ENCODE measurements at places on chromosomes 4 and X. TPM values are rescaled to one million over a fixed set of nuclear protein-coding genes. Genes with fewer than 3 reads are reported as not detected.

GRCh38 chrX:24693453-24694202, at the start of gene POLA1:
Gene POLA1, plus strand, starts transcription at chrX:24693918. Its CDS starts 44 bp downstream, at chrX:24693962.
- peaks cover 19% of the 10 kb centered on the region for H3K27me3 ChIP-seq
- peaks cover 23% of the 10 kb centered on the region for H3K4me1 ChIP-seq
- H3K27ac ChIP-seq = peak within 1 kb of the TSS; percentile 29

DNA sequence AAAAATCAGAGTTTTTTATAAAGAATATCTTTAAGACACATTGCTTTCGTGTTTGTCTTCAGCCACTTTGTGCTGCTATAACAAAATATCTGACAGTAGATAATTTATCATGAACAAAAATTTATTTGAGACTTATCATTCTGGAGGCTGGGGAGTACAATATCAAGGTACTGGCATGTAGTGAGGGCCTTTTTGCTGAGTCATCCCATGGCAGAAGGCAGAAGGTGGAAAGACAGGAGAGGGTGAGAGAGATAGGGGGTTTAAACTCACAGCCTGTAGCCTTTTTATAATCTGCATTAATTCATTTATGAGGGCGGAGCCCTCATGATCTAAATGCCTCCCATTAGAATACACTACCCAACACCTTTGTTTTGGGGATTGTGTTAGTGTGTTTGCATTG, 431.2 kb upstream of the FAM47C start:
- no peak overlapping the region for H3K27ac ChIP-seq
- no peaks in the 10 kb centered on the region for H3K36me3 ChIP-seq
- no peaks in the 10 kb centered on the region for H3K4me1 ChIP-seq

UGT8 gene
- 0.74 TPM for total RNA-seq

- peaks cover 31% of the 10 kb centered on the region for H3K27me3 ChIP-seq
- H3K4me3 ChIP-seq = no peak overlapping the region
- DNase-seq = no peak
- peaks cover 2% of the 10 kb centered on the region for H3K36me3 ChIP-seq
Observed at GRCh38 chr4:176788248-176788647, 4.5 kb downstream of the VEGFC start.

HGFAC gene
- total RNA-seq = 0.62 TPM

TMEM31 gene
- total RNA-seq = 0.46 TPM

- H3K4me1 ChIP-seq = peaks cover 47% of the 10 kb centered on the region
- H3K36me3 ChIP-seq = no peaks in the 10 kb centered on the region
- H3K4me3 ChIP-seq = no peak overlapping the region
Observed at GRCh38 chr4:94345969-94346368, 3.3 kb upstream of the HPGDS start.

DNA sequence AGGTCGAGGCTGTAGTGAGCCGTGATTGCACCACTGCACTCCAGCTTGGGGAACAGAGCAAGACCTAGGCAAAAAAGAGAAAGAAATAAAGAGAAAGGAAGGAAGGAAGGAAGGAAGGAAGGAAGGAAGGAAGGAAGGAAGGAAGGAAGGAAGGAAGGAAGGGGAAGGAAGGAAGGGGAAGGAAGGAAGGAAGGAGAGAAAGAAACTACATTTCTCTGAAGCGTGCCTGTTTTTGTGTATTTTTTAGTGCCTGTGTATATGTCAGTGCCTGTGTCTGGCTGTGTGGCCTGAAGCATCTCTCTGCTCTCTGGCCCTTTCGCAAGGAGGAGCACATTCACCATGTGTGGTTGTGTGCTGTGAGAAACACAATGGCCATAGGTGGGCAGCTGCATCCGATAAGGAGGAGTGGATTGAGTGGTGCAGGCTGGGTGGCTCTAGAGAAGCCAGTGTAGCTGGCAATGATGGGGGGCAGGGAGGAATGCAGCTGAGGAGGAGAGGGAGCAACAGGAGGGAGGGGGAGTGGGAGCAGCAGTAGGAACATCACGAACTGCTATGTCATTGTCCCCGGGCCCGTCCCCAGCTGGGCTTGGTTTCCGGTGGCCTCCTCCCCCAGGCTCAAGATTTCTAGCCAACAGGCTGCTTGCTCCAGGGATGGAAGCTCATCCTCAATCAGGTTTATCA, 11.4 kb downstream of the SYN1 start:
- H3K4me3 ChIP-seq = no peak overlapping the region
- no peaks in the 10 kb centered on the region for H3K36me3 ChIP-seq
- no peaks in the 10 kb centered on the region for H3K4me1 ChIP-seq
- DNase-seq = no peak

- no peaks in the 10 kb centered on the region for H3K4me1 ChIP-seq
- H3K27me3 ChIP-seq = peaks cover 45% of the 10 kb centered on the region
- H3K36me3 ChIP-seq = no peaks in the 10 kb centered on the region
- no peak for DNase-seq
Observed at GRCh38 chr4:6474053-6474568, 1.7 kb upstream of the PPP2R2C start.

All from activated T-cell treated with anti-CD3 and anti-CD28 coated beads, Interleukin-2, amount 50 U/mL, for 72 hours (primary cell).